Fibroblast of mammary gland (primary cell): ENCODE measurements at places on chromosomes 6 and 20.

DNA sequence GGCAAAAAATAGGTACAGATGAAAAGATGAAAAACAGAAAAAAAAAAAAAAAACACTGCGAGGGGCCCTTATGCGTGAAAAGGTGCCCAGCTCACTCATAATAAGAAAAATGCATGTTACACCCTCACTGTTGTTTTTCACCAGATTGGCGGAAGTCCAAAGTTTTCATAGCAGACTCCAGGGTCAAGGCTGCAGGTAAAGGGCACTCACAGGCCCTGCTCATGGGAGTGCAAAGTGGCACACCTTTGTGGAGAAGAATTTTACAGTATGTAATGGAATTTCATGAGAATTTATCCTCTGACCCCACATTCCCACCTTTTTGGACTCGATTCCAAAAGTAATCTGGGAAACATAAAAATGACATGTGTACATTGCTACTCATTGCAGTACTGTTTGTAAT lies 108.2 kb downstream of the CDKAL1 start:
- no peak for DNase-seq

- no peak for DNase-seq
Measured at GRCh38 chr6:11614534-11615213, 77.1 kb downstream of the TMEM170B start.

GRCh38 chr6:109440331-109441068 lies at the start of the genes PPIL6 and SMPD2:
PPIL6 (minus strand) TSS chr6:109440628; CDS start chr6:109440590, 38 bp downstream.
SMPD2 (plus strand) TSS chr6:109440724; CDS start chr6:109441122, 398 bp downstream.
- peak; percentile 84 for DNase-seq

GRCh38 chr6:109396046-109396718 lies 13.9 kb upstream of the CD164 start:
- DNase-seq: no peak

- DNase-seq: peak; percentile 78
Measured at GRCh38 chr6:109336221-109336961, 45.9 kb downstream of the CD164 start.

DNA sequence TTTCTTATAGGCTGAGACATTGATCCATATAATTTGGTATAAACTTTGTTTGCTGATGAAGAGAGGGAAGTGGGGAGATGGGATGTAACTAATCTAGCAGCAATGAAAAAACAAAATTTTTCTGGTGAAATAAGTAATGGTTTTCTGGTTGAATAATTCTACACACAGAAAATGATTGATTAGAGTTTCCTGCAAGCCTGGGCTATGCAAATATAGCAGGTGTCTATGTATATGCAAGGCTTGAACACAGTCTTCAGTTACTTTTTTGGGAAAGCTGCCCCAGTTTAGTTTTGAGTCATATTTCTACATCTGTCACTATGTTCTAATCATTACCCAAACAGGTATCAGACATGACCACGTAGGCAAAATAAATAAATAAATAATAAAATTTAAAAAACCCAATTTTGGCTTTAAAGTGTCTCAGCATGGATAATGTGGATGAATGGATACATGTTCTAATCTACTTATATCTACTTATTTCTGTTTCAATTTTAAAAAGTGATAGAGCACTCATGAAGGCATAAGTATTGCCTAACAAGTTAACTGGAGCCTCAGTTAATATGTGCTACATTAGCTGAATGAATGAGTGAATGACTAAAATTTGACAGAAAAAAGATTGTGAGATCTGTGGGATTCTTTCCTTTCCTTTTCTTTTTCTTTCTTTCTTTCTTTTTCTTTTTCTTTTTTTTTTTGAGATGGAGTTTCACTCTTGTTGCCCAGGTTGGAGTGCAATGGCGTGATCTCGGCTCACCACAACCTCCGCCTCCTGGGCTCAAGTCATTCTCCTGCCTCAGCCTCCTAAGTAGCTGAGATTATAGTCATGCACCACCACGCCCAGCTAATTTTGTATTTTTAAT lies 37.2 kb upstream of the TFB1M start:
- no peak for DNase-seq

DNA sequence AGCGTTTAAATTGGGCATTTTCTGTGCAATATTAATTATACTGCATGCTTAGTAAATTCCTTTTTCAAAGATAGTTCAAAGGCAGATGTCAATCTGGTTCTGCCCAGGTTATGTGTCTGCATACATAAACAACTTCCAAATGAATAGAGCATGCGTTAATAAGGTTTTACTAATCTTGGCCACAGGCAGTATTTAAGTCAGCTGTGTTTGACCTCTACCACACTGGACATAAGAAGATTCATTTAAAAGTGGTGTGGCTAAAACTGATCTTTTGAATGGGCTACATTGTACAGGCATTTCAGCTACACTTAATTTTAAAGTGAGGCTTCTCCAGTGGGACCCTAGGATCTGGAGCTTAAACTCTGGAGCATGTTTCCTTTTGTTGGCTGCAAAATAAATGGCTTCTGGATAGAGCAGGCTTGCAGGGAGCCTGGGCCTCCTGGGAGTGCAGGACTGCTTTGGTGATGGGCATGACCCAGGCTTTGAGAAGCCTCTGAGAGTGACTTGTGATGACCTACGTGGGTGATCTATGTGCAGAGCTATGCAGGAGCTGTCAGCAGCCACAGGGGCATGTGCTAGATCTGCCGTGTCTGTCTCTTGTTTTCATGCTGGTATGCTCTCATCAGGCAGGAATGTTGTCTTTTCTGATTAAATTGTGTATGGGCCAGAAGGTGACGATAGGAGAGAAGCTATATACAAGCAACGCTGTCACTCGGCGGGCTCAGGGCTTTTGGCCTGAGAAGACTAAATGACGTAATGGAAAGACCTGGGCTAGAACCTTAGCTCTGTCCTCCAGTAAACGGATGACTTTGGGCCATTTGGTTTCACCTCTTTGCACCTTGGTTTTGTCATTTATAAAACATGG lies 331.2 kb downstream of the QKI start:
- DNase-seq: peak; percentile 90

GRCh38 chr20:24490598-24490997 lies 21.2 kb downstream of the SYNDIG1 start:
- DNase-seq: no peak

GRCh38 chr6:1820165-1820564 lies 210.4 kb downstream of the FOXC1 start:
- DNase-seq: peak; percentile 35

GRCh38 chr20:63377256-63377941 lies 16.2 kb upstream of the CHRNA4 start:
- DNase-seq: no peak

DNA sequence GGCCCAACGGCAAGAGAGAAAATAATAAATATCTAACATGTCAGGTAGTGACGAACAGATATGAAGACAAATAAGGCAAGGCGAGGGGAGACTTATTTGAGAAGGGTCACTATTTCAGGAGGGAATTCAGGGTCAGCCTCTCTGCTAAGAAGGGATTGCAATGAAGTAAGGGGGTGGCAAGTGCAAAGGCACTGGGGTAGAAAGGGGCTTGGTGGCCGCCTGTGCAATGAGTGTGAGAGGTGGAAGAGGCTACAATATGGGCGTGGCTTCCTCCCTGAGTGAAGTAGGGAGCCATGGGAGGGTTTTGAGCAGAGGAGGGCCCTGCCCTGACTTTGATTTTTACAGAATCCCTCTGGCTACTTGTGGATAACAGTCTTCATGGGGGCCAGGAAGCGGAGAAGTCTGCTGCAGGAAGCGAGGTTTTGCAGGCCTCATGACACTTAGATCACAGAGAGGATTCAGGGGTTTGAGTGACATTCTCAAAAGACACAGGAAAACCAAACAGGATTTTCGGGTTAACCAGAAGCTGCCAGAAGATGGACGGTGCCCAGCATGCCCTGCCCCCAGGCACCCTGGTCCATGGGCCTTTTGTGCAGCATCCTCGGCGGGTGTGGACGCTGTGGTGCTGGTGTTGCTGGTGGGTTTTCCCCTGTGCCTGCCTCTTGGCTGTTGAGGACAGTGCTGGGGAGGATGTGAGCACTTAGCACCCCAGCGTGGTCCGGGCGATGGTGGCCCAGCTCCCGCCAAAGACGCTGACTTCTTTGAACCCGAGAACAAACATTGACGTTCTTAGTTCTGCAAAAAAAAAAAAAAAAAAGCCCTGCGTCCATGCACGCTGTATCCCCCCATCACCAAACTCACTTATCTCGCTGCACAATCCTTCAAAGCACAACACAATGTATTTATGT lies 124.2 kb upstream of the PTPN1 start:
- no peak for DNase-seq

- DNase-seq: no peak
Measured at GRCh38 chr6:28615955-28616747, 90.5 kb downstream of the GPX5 start.

- peak; percentile 95 for DNase-seq
Measured at GRCh38 chr6:27091661-27092315, 155.7 kb upstream of the PRSS16 start.

DNA sequence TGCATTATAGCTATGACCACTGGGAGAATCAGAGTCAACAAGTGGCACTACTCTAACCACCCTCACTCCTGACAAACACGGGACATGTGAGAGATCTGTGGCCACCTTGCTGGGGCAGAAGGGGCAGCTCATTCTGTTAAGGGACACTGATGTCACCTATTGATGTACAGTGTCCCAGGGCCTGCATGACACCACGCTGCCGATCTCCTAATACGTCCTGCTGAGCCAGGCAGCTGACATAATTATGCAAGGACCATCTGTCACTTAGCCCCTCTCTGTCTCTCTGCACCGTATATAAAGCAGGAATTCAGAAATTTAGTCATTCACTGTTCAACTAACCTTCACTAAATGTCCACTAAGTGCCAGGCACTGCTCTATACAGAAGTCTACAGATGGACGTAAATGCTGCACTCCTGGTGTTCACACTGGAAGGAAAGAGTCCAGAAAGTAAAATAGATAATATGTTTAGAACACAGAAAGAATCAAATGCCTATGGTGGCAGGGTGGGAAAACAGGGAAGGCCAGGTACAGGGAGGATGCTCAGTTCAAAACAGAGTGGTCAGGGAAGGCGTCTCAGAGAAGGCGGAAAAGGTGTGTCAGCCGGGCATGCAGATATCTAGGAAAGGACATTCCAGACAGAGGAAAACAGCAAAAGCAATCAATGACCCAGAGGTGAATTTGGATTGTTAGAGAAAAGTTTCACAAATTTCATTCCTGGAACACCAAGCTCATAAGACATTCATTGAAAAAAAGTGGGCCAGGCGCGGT lies 173.8 kb downstream of the ZNF217 start:
- no peak for DNase-seq

GRCh38 chr6:119324718-119325117 lies 24.8 kb downstream of the MAN1A1 start:
- DNase-seq: no peak

DNA sequence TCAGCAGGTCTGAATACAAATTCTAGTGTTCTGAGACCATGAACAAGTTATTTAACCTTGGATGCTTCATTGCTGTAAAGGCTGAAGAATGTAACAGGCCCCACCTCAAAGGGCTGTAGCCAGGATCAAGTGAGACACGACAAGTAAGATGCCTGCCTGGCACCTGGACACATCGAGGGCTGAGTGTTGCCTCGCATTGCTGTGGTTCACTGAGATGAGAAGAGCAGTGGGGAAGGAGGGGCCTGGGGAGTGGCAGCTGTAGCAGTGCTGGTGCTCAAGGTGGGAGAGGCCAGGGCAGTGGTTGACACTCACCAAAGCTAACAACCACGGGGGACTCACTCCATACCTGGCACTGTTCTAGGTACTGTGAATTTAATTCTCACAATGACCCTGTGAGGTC lies 187.8 kb downstream of the KIF16B start:
- DNase-seq: no peak

GRCh38 chr20:60062431-60063047 lies 104.3 kb downstream of the CDH26 start:
- no peak for DNase-seq

DNA sequence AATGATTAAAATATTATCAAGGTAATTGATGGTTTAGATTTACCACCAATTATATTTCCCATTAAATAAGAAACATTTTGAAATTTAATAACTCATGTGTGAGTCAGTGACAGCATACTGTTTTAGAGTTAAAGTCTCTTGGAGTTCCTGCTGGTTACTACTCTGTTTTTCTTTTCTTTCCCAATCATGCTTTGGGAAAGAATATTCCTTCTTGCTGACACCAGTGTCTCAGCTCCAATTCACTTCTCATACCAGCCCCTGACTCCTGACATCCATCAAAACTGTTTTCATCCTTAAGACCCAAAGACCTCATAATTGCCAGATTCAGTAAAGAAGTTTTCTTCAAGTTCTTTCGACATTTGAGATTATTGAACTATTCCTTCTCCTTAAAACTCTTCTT lies 50.3 kb downstream of the AIG1 start:
- peak; percentile 72 for DNase-seq

GRCh38 chr6:44084231-44085014 lies 42.8 kb downstream of the MRPL14 start:
- DNase-seq: peak; percentile 41

- DNase-seq: no peak
Measured at GRCh38 chr6:36020154-36020553, 4.3 kb downstream of the SLC26A8 start.

GRCh38 chr6:31614684-31615578 lies at the start of gene AIF1:
AIF1 (plus strand) TSS chr6:31615234; CDS start chr6:31615330, 96 bp downstream.
- DNase-seq: no peak

DNA sequence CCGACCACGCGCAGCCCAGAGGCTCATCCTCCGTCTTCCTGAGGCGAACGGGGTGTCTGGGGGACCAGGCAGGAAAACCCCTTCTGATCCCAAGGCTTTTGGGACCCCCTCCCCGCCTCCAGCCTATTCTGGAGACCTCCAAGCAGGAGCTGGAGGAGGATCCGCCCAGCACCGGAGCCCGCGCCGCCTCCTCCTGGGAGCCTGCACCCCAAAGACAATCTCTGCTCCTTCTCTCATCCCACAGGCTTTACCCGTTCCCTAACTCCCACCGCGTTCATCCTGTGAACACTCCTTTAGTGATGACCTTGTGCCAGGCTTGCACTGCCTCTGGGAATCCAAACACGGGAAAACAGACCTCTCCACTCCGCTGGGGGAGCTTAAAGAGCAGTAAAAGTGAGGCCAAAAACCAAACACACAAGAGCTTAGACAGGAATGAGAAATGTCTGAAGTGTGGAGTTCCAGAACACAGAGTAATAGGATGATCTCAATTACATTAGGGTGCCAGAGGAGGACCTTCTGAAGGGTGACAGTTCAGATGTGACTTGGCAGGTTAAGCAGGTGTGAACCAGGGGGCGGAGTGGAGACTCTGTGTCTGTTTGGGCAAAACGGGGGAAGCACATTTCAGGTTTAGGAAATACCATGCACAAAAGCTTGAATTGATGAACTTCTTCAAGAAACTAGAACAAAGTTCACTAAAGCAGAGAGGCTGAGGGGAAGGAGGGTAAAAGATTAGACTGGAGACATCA lies 7.6 kb downstream of the HLA-DRB5 start:
- DNase-seq: no peak
